ENCODE measurements at places on chromosomes 5 and 9.

GRCh38 chr5:168393773-168394172, 92.5 kb upstream of the RARS1 start:
- no peak for DNase-seq

- DNase-seq: no peak
These were observed 1.7 kb downstream of the AGGF1 start for GRCh38 chr5:77031891-77032290.

DNA sequence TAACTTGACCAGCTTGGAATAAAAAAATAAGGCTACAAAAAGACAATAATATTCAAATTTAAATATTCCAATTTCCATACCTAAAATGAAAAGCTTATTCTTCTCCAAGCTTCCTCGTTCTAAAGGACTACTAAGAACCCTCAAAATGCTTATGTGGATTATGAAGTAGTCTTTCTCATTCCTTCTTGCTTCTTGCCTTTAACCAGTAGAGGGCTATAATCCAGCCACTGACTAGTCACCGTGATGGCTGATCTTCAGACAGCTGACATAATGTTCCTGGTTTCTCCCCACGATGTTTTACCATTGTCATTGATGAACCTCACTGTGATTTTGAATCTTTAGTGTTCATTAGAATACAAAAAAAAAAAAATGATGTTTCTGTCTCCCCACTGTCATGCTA, 515.3 kb downstream of the TLE1 start:
- no peak for DNase-seq

DNA sequence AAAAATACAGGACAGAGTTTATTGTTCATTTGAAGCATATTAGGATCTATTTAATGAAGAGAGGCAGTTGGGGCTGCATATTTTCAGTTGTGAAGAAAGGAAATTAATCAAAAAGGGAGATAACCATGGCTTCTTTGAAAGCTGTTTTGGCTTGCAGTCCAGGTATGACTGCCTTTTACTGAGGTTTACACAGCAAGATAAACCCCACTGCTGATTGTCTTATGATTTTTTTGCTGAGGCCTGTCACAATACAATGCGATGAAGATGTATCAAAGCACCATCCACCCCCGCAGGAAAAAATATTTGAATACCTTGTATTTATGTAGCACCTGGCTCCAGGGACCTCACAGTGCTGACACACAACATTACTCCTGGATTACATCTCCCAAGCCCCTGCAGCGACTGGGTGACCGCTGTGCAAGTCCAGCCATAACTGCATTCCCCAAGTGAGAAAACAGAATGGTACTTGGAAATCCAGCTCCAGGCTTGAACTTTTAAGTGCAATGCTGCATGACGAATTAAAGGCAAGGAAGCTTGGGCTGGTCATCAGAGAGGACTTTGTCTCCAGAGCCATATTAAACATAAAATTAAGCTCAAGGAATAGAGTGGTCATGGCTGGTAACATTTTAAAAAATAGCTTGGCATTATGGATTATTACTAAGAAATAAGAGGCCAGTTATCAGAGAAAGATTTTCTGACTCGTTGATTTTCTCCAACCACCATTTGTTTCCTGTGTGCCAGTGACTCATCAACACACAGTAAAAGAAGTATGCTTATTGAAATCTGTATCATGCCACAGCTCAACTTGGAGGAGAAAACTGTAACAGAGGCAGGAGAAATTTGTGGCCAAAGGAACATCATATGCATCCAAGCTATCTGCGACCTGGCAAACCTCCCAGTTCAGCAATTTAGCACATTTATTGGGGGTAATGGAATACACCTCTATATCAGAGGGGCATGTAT, 374.2 kb downstream of the MAN2A1 start:
- no peak for DNase-seq

DNA sequence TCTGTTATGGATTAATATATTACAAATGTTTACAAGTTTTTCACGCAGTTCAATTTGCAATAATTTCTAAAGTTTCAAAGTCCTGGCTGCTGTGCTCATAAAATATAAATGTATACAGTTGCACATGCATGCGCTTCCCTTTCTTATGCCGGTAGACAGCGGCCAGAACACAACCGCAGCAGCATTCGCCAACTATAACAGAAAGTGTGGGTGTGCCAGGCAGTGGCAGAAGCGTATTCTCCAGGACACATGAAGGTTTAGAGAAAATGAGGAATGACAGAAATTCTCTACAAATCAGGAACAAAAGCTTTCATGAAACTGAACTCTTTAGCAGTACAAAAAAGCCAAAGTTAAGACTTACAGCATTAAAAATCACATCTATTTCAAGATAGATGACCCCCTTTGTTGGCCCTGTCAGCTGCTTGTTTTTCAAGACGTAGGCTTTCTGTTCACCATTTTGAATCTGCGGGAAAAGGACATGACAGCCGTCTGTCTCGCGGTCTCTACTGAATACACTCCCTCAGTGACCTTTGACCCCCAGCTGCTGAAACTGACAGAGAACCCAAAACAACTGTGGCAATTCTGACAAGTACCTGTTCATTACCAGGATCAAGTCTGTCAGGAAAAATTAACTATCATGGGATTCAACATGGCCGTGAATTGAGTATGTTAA, 252.2 kb downstream of the SLF1 start:
- no peak for DNase-seq

- no peak for DNase-seq
These were observed 12.0 kb downstream of the FBP1 start for GRCh38 chr9:94627287-94627686.

- no peak for DNase-seq
These were observed 42.9 kb downstream of the SUB1 start for GRCh38 chr5:32628049-32628844.
